Endothelial cell (in vitro differentiated cells): ENCODE measurements at places on chromosomes 5 and 9. TPM values are rescaled to one million over a fixed set of nuclear protein-coding genes. Genes with fewer than 3 reads are reported as not detected.

GRCh38 chr9:118734696-118735095 is 634.5 kb downstream of the BRINP1 start:
- no peak for DNase-seq

- no peak for DNase-seq
These were observed 7.7 kb downstream of the P4HA2 start for GRCh38 chr5:132219981-132220380.

- DNase-seq = no peak
These were observed 44.2 kb downstream of the DBH start for GRCh38 chr9:133680250-133680975.

Gene TRIM7
- not detected for total RNA-seq
